ENCODE measurements at places on chromosomes 3 and 15.

- DNase-seq: no peak
Measured at GRCh38 chr3:178405531-178405930, 130.7 kb upstream of the KCNMB2 start.

- peak; percentile 75 for DNase-seq
Measured at GRCh38 chr3:21750831-21751391, at the start of gene ZNF385D. Gene ZNF385D, minus strand, starts transcription at chr3:21751210. Its CDS starts 294 bp downstream, at chr3:21750916.

DNA sequence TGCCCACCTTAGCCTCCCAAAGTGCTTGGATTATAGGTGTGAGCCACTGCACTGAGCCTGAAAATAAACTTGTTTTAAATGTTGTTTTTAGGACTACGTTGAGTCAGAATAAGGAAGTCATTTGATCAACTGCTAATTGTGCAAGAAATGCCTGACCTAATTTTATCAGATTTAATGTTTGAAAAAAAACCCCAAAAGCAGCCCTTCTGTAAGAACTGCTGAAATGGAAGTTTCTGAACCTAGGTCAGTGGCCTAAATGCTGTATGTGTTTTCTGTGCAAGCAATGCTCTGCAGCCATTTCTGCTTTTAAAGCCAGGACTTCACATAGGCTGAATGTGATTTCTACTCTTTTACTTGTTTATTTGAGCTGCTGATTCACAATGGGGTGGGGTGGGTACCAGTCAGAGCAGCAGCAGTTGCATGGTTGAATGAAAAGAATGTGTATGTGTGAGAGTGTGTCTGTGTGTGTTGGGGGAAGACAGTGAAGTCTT lies 6.6 kb downstream of the GPX1 start:
- no peak for DNase-seq

GRCh38 chr3:51585197-51585596 lies 46.7 kb downstream of the RAD54L2 start:
- no peak for DNase-seq

DNA sequence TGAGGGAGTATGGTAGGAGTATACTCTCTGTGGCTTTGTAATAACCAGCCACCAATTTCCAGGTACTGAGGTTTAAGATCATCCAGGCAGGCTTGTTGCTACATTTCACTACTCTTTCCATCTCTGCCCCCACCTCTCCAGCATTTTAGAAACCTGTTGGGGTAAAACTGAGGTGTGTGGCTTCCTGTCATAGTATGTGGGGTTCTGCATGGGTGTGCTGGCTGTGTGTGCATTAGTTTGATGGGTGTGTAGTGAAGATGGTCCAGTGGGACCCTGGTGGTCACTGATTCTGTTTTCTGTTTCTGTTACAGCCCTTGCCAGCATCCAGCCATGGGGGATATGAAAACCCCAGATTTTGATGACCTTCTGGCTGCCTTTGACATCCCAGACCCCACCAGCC lies 34.0 kb downstream of the ZNF592 start:
- no peak for DNase-seq

- DNase-seq: no peak
Measured at GRCh38 chr3:156792945-156793344, 33.2 kb upstream of the LEKR1 start.
